Hepatic stellate cell (primary cell): ENCODE measurements at places on chromosomes 3 and 15.

GRCh38 chr15:80138961-80139360 is 13.8 kb upstream of the FAH start:
- no peak for DNase-seq

GRCh38 chr3:120153294-120153693 is 59.0 kb upstream of the GSK3B start:
- peak; percentile 44 for DNase-seq

GRCh38 chr3:143590660-143591059 is 257.6 kb downstream of the SLC9A9 start:
- no peak for DNase-seq

- DNase-seq: no peak
Observed at GRCh38 chr3:171268677-171269076, 191.5 kb downstream of the TNIK start.

GRCh38 chr3:106821801-106822200 is 555.4 kb upstream of the CCDC54 start:
- no peak for DNase-seq

GRCh38 chr3:8020047-8020841 is 481.4 kb upstream of the LMCD1 start:
- DNase-seq: no peak

DNA sequence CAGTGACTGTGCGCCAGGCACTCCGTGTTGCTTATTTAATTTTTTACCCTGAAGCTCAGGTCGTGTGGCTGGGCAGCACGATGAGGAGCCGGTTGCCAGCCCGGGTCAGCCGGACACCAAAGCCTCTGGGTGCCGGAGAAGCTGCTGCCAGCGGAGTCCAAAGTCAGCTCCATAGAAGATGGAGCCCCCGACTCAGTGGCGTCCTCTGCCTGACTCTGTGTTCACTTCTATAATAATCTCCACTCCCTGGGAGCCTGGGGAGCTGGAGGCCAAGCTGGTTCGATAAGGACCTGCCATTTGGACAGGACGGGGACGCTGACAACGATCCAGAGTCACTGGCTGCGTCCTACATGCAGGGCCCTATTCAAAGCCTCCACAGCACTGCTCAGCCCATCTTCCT is 78.6 kb downstream of the VGLL4 start:
- DNase-seq: no peak

GRCh38 chr15:62853114-62853840 is 189.3 kb upstream of the TPM1 start:
- no peak for DNase-seq

DNA sequence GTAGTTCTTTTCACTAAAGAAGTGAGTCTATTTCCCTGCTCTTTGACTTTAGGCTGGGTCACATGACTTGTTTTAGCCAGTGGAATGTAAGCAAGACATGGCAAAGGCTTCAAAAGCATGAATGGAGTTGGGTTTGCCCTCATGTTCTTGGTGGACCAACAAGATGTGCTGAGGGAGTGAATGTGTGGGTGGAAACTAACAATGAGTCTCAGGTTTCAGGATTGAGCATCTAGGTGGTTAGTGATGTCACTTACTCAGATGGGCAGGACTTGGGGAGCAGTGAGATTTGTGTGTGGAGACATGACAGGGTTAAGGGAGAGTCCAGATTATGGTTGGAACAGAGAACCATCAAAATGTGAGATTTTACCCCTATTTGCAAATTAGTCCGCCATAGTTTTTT is 181.4 kb upstream of the UBE2E1 start:
- no peak for DNase-seq

DNA sequence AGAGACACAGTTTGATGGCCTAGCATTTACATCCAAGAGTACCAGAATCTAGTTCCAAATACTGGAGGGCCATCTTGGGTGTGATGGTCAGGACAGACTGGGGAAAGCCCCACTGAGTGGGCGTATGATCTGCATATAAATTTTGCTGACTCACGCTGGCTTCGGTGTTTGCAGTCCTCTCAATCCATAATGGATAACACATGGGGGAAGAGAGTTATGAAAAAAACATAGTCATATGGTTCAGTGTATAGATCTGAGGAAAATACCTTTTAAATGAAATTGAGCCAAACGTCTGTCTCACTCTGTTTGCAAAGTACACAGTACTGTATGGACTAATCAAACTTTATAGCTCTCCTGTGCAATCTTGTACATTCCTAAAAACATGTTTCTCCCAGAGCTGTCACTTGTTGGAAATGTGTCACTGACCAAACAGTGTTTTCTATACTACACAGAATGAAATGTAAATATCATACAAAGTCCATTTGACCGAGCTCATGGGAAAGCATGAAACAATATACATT is 125.3 kb upstream of the THBS1 start:
- no peak for DNase-seq

DNA sequence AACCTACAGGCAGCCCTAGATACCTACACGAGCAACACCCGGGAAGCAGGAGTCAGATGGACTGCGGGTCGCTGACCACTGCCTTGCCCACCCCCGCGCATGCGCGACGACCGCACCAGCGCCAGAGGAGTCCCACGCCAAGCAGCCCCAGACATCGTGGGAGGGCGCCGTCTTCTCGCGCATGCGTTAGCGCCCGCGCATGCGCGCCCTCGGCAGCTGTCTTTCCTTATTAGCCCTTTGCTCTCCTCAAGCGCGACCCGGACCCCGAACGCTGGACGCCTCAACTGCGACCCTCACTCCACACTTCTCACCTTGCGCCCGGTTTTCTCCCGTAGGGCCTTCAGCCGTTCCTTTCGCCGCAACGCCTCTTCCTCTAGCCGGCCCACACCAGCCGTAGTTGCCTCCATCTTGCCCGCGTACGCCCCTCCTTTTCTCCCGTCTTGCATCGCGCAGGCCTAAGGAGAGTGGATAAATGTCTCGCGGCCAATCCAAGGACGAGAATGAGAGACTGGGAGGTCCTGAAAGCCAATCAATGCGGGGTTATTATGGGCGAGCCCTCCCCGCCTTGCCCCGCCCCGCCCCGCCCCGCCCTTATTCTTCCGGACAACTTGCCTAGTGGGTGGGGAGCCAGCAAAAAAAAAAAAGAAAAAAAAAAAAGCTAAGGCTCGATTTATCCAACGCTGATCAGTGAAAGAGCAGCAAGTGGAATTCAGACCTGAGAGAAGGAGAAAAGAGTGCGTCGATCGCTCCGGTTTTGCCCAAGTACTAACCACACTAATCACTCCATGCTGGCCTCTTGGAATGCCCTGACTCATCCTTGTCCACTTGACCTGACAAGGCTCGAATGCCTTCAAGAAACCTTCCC is at the start of gene CCDC12:
TSS of gene CCDC12 (minus strand) at position 420 of the 865 bp plus-strand sequence. CDS start at position 407, 13 bp downstream.
- peak; percentile 100 for DNase-seq

- no peak for DNase-seq
Observed at GRCh38 chr3:113063126-113063894, 72.5 kb downstream of the GTPBP8 start.

DNA sequence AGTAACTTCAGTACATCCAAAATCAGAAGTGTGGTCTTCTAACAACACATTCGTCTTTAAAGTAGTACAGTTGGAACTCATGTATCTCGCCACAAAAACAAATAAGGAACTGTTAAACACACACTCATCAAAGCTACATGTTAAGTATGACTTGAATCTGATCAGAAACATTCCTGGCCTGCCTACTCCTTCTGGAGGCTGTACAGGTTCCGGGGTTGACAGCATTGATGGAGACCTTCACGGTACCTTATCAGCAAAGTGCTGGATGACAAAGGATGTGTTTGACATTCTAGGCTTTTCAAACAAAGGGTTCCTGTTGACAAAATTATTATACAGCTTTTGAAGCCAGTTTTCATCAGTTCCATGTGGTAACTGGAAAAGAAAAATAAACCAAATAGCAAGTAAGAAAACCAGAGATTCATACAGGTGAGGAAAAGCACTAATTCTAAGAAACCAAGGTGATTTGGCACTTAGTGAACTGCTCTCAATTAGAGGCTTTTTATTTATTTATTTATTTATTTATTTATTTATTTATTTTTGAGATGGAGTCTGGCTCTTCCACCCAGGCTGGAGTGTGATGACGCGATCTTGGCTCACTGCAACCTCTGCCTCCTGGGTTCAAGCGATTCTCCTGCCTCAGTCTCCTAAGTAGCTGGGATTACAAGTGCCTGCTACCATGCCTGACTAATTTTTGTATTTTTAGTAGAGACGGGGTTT is 44.3 kb downstream of the MYO5C start:
- DNase-seq: no peak

- DNase-seq: no peak
Observed at GRCh38 chr3:124700880-124701684, 29.2 kb upstream of the UMPS start.

- no peak for DNase-seq
Observed at GRCh38 chr3:33929813-33930212, 131.4 kb downstream of the PDCD6IP start.

GRCh38 chr15:71154607-71155200 is 39.4 kb downstream of the THSD4 start:
- no peak for DNase-seq

DNA sequence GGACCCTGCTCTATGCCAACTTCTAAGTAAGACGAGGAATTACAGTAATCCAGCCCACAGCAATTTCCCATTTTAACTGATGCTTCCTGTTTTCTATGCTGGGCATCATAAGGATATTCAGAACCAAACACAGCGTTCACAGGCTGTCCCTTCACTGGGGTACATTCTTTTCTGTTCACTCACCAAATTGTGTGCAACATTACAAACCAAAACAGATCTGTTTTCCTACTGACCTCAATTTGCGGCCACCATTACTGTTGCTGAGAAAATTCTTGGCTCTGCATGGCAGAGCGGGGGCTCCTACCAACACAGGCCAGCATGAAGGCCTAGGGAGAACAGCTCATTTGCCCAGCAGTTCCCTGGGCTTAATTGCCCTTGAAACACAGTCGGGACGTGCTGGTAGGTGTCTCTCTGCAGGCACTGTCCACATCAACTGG is 76.5 kb downstream of the MYO1E start:
- DNase-seq: peak; percentile 72

DNA sequence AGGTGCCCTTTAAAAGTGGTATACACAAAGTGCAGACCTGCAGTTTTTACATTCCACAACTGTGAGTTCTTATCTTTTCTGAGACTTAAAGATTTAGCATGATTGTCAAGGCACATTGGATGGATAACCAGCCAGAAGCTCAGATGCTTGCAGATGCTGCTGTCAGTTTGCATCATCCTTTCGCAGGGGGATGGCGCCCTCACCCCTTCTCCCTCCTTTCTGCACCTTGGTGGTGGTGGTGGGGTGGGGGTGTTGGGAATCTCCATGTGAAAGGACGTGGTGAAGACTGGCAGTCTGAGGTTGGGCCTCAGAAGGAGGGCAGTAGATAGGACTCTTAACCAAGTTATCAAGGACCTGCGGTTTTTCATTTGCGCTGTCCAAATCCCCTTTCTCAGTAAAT is 309.6 kb upstream of the SEMA6D start:
- DNase-seq: no peak

DNA sequence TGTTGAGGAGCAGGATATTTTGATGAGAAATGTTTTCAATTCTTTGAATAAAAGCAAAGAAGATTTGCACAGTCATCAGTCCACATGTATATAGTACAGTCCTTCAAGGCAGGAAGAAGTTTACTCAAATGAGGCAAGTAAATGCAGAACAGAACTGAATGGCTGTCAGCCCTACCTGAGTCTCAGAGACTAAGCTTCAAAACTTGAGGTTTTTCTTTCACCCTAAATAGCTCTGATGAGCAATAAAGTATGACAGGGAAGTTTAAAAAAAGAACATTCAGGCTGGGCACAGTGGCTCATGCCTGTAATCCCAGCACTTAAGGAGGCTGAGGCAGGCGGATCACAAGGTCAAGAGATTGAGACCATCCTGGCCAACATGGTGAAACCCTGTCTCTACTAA is 232.5 kb downstream of the SUCLG2 start:
- no peak for DNase-seq

DNA sequence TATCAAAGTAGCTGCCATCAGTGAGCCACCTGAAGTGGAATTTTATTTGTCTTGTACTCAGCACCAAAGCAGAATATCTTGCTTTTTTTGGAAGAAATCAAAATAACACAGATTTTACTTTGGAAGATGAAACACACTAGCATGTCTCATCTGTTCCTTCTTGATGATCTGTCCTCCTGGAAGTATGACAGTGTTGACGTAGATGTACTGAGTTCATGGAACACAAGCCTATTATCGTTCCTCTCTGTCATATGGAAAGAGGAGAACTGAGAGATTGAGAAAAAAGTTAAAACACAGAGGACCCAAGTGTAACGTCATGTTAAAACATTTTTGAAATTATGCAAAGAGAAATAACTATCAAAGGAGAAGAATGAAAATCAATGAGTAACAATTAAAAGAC is 340.2 kb downstream of the ROBO2 start:
- no peak for DNase-seq

DNA sequence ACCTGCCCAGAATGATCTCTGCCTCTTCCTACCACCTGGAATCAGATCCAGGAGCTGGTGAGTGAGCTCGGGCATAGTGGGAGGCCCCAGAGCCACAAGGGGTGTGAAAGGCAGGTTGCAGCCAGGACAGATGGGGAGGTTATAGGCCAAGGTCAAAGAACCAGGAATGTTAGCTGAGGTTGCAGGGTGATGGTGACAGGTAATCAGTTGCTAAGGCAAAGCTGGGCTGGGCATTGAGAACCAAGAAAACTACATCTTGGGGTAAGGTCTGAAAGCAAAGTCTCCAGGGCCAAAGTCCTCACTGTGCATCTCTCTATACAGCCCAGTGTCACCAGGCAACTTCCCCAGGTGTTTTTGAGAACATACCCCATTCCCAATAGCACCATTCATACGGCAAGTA is 38.4 kb upstream of the SLC6A11 start:
- no peak for DNase-seq

GRCh38 chr15:78454992-78455391 is 17.0 kb downstream of the IREB2 start:
- no peak for DNase-seq
